ENCODE measurements at places on chromosomes 3 and 15.

GRCh38 chr3:29255854-29256696 lies 24.8 kb upstream of the RBMS3 start:
- no peak for DNase-seq

DNA sequence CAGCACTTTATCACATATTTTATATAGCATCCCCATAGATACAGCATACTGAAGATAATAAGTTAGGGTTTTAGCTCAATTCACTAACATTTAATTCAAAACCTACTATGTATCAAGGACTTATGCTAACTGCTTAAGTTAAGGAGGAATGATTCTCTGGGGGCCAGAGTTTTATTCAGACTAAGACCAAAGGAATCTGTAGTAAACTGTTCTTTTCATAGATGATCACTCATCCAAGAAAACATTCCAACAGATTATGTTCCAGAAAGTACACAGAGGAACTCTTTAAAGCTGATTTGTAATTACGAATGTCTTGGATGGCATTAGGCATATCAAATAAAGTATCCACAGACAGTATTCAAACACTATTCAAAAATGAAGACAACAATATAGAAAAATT lies 226.4 kb downstream of the SCAPER start:
- DNase-seq = no peak

GRCh38 chr3:151816091-151816604 lies 2.2 kb downstream of the AADAC start:
- no peak for DNase-seq

DNA sequence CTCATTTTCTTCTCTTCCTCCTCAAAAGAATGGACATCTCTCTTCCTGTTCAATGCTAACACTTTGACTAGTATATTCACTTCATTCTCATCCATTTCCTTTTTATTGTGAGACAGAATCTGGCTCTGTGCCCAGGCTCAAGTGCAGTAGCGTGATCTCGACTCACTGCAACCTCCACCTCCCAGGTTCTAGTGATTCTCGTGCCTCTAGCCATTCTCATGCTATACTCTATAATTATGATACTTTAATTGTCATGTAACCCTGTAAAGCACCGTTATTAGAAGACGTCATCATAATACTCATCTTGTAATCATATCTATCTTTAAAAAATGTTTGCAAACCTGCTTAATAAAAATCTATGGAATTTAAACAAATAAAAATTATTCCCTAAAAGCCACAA lies 107.0 kb downstream of the SHOX2 start:
- no peak for DNase-seq

GRCh38 chr15:89496155-89497098 lies at the start of gene RHCG:
Gene RHCG (minus strand): TSS chr15:89496583. CDS start chr15:89496544, 39 bp downstream.
- no peak for DNase-seq

- DNase-seq = no peak
Observed at GRCh38 chr3:184039414-184039813, 7.9 kb downstream of the HTR3D start.

- DNase-seq = no peak
Observed at GRCh38 chr15:39820050-39820602, 37.5 kb upstream of the FSIP1 start.

GRCh38 chr15:96402403-96402802 lies 71.9 kb downstream of the NR2F2 start:
- DNase-seq = no peak

DNA sequence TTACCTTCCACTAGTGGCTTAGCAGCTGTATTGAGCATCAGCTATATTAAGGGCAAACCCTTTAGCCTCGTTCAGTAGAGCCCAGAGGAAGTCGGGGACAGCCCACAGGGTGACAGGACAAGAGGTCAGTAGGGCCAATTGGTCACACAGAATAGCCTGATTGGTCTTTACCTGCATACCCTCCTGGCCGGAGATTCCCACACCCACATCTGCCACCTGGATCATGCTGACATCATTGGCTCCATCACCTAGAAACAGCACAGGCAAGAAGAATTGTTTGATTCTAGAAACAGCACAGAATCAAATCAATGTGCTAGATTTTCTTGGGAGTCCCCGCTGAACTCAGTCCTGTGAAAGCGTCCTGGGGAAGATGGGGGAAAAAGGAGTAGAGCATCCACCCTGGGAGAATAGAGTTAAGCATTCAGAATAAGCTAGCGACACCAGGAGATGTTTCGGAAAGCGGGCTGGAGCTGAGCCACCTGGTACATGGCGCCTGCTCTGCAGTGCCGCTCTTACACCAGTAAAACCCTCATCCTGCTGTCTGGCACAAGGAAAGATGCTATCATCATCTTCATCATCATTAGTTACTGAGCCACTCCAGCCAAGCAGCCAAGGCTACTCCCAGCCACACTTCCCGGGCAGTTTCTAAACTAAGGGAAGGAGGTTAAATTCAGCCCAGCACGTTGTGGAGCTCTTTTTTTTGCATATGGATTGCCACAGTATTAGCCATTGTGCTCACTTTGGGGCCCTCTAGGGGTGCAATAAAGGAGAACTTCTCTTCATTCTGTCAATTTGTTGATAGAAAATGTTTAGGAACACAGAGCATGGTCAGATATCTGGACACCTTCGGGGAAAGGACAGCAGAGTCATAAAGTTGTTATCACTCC lies 171.3 kb downstream of the ATP10A start:
- DNase-seq = no peak

- DNase-seq = no peak
Observed at GRCh38 chr3:57951066-57951882, 56.9 kb upstream of the FLNB start.

DNA sequence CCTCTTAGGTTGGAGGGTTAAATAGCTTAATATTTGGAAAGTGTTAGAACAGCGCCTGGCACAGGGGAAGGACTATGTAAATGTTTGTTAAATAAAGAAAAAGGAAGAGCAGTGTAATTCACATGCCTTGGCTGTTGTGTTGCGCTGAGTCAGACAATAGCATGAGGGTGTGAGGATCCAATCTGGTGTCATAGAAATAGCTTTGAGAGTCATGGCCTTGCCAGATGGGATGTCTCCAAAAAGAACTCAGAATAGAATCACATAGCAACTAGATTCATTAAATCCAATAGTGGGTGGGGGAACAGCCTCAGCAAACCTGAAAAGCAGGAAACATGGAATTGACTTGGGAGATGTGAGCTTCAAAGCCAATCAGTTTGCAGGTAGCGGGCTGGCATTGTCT lies 3.9 kb upstream of the RBSN start:
- no peak for DNase-seq

- DNase-seq = no peak
Observed at GRCh38 chr3:159764490-159765029, 224.1 kb upstream of the IL12A start.

- no peak for DNase-seq
Observed at GRCh38 chr3:134617608-134618477, 33.0 kb downstream of the KY start.

- DNase-seq = no peak
Observed at GRCh38 chr3:85041001-85041400, 82.2 kb downstream of the CADM2 start.

GRCh38 chr15:56732135-56732885 lies 999 bp downstream of the ZNF280D start:
- no peak for DNase-seq

GRCh38 chr3:191227541-191227940 lies 28.5 kb downstream of the OSTN start:
- DNase-seq = no peak
